ENCODE measurements at places on chromosomes 6 and 20.

DNA sequence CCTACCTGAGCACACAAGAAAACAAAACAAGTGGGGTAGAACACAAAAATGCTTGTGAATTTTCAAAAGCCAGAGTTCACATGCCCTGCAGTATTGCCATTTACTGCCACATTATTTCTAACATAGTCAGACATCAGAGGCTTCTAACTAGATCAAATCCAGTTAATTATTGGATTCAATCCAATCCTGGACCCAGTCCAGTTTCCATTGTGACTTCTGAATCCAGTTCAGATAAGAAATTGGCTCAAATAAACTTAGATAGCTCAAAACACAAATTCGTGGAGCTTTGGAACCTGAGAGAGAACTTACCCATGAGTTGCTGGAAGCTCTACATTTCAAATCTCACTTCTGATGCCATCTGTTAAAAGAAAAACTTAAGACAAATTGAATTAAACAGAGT, 85.2 kb upstream of the ANKEF1 start:
- no peak for DNase-seq

GRCh38 chr6:142784344-142784743, 160.6 kb downstream of the HIVEP2 start:
- no peak for DNase-seq

DNA sequence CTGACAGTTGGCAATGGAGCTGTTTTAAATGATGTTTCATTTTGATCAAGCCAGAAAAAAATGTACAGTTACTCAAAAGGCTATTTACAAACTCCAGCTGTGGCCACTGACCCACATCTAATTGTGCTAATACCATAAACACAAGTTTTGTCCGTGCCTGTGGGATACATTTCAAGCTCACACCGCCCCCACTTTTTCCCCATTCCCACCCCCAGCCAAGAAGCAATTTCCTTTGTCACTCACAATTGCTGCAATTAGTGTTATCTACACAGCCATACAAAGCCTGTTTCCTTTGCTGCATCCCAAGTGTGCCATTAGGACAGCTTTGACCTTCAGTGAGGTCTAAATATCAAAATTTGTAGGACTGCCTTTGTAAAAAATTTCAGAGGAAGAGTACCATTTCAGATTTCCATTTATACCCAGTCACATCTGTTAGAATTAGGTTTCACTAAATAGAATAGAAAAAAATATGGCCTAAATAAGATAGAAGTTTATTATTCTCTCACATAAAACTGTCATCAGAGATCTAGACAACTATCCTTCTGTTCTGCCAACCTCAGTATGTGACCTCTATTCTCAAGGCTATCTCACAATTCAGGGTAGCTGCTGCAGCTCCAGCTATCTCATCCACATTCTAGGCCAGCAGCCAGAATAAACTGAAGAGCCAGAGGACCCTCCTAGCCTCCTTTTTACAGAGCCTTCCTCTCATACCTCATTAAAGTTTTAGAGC, 202.6 kb downstream of the NFATC2 start:
- DNase-seq: no peak

- no peak for DNase-seq
Observed at GRCh38 chr6:37560737-37561103, 61.0 kb upstream of the CCDC167 start.

DNA sequence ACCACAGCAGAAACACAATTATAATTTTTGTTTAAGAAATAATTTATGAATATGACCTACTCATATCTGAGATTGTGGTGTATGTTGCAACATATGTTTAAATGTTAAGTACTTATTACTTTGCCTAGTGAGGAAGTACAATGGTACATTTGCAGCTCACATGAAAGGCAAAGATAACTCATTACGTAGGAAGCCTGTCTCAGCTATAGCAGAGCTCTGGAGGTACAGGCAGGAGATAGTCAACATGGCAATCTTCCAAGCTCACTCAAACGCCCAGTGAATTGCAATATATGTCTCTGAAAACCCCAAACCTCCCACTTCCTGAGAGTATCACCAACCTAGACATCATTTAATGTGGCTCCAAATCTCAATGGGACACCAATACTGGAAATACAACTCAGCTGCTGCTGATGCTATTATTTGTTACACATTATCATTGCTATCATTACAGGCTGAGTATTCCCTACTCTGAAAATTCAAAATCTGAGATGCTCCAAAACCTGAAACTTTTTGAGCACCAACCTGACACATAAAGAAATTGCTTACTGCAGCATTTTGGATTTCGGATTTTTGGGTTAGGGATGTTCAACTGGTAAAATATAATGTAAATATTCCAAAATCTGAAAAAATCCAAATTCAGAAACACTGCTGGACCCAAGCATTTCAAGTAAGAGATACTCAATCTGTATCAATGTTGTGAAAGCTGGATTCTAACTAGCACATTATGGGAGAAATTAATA, 25.1 kb upstream of the GSTA4 start:
- DNase-seq: no peak

GRCh38 chr20:891058-891705, 25.0 kb downstream of the ANGPT4 start:
- DNase-seq: no peak

DNA sequence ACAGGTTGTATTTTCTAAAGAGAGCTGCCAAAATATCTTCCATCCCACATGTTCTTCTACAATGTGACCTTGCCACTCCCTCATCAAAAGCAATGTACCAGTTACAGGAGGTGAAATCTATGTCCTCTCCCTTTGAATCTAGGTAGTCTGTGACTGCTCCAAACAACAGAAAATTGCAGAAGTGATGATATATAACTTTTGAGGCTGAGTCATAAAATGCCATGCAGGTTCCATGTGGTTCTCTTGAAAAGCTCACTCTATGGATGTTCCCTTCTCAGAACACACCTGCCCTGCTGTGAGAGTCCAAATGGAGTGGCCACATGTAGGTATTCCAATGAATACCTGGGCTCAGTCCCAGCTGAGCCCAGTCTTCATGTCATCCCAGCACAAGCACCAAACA, 16.9 kb upstream of the PHIP start:
- no peak for DNase-seq

DNA sequence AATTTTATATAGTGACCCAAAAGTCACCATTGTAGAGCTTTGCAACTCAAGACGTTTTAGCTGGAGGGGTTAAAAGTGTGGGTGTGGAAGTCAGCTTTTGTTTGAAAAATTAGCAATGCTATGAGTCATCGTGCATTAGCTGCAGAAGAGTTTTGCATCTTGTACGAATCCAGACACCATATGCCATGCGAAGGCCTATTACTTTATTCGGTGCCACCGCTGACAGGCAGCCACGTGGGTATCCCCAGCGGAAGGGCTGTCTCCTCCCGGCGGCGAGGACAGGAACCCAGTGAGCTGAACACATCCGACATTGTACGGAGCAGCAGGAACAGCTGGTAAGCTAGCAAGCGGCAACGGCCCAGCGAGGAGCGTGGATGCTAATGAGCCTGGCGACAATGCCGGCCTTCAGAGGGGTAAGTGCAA, 84.4 kb downstream of the INSM1 start:
- peak; percentile 11 for DNase-seq

- no peak for DNase-seq
Observed at GRCh38 chr6:57064809-57065208, 18.3 kb downstream of the KIAA1586 start.

GRCh38 chr6:26205625-26206574, 118.7 kb downstream of the HFE start:
- no peak for DNase-seq

DNA sequence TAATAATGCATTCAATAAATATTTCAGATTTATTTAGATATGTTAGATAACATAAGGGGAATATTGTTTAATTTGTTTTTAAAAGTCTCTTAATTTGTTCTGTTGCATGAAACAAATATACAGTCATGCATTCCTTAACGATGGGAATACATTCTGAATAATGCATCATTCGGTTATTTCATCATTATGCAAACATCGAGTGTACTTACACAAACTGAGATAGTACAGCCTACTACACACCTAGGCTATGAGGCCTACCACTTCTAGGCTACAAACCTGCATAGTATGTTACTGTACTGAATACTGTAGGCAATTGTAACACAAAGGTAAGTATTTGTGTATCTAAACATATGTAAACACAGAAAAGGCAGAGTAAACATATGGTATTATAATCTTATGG, 118.7 kb downstream of the EPHA7 start:
- DNase-seq: no peak

- peak; percentile 36 for DNase-seq
Observed at GRCh38 chr6:143941852-143942627, 66.0 kb downstream of the PLAGL1 start.

GRCh38 chr6:147390909-147391536, 117.5 kb upstream of the SAMD5 start:
- no peak for DNase-seq

DNA sequence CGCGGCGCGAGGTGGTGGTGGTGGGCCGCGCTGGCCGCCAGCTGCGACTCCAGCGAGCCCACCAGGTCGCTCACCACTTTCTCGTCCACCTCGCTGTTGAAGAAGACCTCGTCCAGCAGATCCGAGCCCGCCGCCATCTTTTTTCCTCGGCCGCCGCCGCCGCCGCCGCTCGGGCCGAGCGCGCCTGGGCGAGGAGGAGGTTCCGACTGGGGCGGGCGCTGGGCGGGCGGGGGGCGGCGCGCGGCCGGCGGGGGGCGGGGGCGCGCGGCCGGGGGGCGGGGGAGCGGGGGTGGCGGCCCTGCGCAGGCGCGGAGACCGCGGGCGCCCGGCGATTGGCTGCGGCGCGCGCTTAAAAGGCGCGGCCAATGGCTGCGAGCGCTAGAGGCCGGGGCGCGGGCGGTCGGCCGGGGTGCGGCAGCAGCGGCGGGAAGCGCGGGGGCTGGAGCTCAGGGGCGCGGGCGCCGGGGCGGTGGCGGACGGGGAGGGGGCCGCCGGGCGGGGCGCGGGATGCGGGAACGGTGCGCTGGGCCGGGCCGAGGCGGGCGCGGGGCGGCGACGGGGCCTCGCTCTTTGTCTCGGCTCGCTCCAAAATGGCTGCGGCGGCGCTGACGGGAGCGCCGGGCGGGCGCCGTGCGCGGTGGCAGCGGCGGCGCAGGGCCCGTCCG, at the start of gene TAF4:
Gene TAF4, minus strand, starts transcription at position 208 of the 665 bp plus-strand sequence. Its CDS starts 71 bp downstream, at position 137.
- peak; percentile 65 for DNase-seq

GRCh38 chr6:81763968-81764367, 11.5 kb upstream of the TENT5A start:
- no peak for DNase-seq

All from activated CD8-positive, alpha-beta memory T cell treated with anti-CD3 and anti-CD28 coated beads for 4 hours (primary cell).